Mammary microvascular endothelial cell (primary cell): ENCODE measurements at places on chromosomes 1 and 21. TPM values are rescaled to one million over a fixed set of nuclear protein-coding genes. Genes with fewer than 3 reads are reported as not detected.

OR2L2 gene
- not detected in 2 replicates for total RNA-seq

AMY1A gene
- not detected in 2 replicates for total RNA-seq

RIMS3 gene
- total RNA-seq = 0.10 and 0.20 TPM in 2 replicates

NKAIN1 gene
- 0.47 TPM in 1 of 2 replicates, not detected in the other for total RNA-seq

CERS2 gene
- total RNA-seq = 104 and 115 TPM in 2 replicates
